ENCODE measurements at places on chromosomes 2 and 18.

DNA sequence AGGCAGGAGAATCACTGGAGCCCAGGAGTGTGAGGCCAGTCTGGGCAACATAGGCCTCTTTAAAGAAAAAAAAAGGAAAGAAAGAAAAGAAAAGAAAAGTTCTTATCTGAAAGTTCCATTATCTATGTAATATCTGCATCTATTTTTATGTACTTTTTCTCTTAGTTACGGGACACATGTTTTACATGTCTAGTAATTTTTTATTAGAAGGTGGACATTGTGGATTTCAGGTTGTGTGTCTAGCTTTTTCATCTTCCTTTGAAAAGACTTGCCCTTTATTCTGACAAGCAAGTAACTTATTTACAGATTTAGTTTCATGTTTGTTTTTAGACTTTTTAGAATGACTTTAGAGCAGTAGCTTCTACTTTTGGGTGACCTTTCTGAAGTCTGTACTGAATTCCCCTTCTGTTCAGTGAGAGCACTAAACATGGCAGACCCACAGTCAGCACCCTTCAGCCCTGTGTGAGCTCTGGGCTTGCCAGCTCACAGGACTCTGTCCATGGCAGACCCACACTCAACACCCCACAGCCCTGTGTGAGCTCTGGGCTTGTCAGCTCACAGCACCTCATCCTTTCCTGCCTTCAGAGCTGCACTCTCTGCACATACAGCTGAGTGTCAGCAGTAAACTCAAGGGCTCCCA is 17.5 kb downstream of the TRAPPC12 start:
- no peak for DNase-seq

GRCh38 chr18:69951182-69951581 is 3.5 kb upstream of the CD226 start:
- no peak for DNase-seq

GRCh38 chr2:18788592-18788991 is 199.2 kb upstream of the NT5C1B start:
- DNase-seq: no peak

GRCh38 chr2:134212746-134213145 is 41.1 kb upstream of the MGAT5 start:
- no peak for DNase-seq

- no peak for DNase-seq
Observed at GRCh38 chr18:40907842-40908241, 1047.2 kb upstream of the PIK3C3 start.

- no peak for DNase-seq
Observed at GRCh38 chr2:88042476-88042875, 13.1 kb downstream of the KRCC1 start.

GRCh38 chr18:54260396-54261072 is 8.8 kb upstream of the POLI start:
- DNase-seq: no peak

DNA sequence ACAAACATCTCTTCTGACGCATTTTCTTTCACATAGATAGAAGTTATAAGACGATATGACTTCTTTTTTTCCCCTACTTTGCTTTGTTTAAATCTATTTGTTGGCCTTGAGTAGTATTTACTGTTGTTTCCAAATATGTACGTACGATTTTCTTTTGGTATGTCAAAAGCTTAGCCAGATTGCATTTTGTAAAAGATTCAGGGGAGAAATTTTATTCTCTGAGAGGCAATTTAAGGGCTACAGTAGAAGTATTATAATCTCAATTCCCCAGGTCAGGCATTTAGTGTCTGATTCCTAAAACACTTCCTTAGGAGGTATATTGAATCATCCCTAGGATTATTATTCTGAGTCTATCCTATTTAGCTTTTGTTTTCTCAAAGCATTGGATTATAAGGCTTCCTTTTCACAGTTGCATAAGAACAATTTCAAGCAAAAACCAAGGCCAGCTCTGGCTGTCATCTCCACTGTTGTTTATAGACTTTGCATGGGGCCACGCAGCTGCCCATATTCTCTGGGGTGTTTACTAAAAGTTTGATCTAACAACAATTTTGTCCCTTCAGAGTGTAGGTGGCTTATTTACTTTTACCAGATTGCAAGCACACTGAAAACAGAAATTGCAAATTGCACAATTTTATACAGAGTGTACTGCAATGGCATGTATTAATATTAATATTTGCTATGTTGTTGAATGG is 33.6 kb upstream of the GCG start:
- no peak for DNase-seq

GRCh38 chr18:46622451-46622850 is 34.6 kb downstream of the LOXHD1 start:
- DNase-seq: no peak

Measured in cerebellar nuclear complex (tissue), 1 donor.